Non-pigmented ciliary epithelial cell (primary cell): ENCODE measurements at places on chromosomes 12 and 14.

DNA sequence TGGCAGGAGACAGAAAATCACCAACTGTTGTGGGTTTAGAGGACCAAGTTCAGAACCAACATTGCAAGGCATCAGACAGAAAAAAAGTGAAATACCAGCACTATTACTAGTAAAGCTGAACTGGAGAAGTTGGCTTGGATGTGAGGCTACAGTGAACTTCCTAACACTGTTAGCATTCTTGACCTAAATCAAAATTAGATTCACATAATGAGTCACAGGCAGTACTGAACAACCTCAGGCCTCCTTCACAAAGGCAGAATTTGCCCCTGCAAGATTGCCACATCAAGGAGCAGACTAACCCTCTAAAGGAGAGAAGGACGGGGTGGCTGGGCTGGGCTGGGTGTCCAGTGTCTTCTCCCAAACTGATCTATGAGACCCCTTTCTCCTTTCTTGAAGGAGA, 539.7 kb downstream of the SNAPC1 start:
- no peak for DNase-seq

DNA sequence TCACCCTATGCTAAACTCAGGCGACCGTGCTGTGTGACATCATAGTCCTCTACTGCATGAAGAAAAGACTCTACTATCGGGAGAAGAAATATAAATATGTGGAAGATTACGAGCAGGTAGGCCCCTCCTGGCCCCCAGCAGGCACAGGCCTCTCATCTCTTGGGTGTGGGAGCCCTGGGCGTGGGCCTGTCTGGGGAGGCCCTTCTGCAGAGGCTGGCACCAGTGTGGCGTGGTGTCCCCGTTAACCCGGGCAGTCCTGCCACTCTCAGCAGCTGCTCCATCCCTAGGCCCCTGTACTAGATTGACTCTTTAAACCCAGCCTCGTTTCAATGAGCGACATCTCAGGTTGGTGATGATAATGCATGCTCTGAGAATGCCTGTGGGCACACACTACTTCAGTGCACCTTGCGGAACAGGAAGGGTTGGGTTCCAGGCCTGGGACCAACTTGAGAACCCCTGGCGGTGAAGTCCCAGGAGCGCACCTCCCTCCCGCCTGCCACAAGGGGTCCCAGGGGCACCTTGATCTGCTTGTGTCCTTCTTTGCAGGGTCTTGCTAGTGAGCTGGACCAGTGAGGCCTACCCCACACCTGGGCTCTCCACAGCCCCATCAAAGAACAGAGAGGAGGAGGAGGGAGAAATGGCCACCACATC, 23.2 kb downstream of the P2RX4 start:
- no peak for DNase-seq

GRCh38 chr14:55581342-55581771, 1.4 kb downstream of the KTN1 start:
- DNase-seq: no peak

- peak; percentile 2 for DNase-seq
Measured at GRCh38 chr12:2003676-2004112, 563 bp downstream of the DCP1B start.

GRCh38 chr12:91555436-91556415, 373.1 kb upstream of the DCN start:
- no peak for DNase-seq

GRCh38 chr12:68880660-68881325, 52.2 kb downstream of the CPM start:
- DNase-seq: no peak

GRCh38 chr12:27602516-27602915, 78.5 kb downstream of the PPFIBP1 start:
- no peak for DNase-seq

DNA sequence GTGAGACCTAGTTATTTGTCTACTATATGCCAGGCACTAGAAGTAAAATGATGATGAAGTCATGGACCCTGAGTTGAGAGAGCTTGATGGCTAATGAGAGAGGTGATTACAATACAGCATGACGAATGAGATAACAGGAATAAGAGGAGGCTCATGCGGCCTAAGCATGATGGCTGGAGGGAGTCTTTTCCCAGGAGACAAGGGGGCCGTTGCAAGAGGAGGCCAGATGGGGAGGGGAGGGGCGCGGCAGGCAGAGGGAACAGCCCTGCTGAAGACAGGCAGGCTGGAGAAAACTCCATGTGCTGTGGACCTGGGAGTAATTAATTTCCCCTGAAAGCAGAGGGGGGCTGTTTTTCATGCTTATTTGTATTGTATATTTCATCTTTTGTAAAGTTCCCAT, 144.7 kb upstream of the RFLNA start:
- no peak for DNase-seq

DNA sequence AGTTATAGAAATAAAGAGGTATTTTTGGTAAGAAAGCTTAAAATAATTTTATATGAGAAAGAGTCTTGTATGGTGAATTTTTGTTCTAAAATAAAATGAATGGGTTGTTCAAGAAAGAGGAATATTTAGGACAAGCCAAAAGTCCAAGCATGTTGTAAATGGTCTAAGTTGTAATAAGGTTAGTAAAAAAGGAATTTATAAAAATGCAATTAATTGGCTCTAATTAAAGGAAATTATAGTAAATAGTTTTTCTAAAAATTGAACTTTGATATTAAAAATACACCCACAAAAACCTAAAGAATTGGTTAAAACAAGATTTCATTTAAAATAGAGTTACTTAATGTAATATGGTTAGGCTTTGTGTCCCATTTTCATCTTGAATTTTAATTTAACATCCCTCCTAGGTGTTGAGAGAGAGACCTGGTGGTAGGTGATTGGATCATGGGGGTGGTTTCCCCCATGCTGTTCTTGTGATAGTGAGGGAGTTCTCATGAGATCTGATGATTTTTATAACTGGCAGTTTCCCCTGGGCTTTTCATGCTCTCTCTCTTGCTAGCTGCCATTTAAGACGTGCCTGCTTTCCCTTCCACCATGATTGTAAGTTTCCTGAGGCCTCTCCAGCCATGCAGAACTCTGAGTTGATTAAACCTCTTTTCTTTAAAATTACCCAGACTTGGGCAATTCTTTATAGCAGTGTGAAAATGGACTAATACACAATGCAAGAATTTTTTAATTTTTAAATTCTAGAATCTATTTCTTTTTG, 13.0 kb downstream of the SLC22A17 start:
- no peak for DNase-seq

DNA sequence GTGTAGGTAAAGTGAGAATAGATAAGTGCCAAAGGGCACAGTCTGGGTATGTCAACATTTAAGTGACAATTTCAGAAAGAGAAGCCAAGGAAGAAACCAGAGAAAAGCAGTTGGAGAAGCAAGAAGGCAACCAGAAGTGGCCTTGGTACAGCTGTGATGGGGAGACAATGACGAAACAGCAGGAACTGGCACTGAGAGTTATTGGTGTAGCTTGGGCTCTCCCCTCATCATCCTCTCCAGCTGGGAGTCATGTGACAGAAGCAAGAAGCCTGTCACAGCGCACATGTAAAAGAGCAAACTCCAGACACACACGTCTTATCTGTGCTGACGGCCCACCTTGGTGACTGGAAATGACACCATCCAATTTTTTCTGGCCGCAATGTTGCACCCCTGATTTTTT, 203.3 kb upstream of the NUDT4 start:
- no peak for DNase-seq
